ENCODE measurements at places on chromosomes 11 and 22.

GRCh38 chr11:26599425-26599824, 27.4 kb upstream of the MUC15 start:
- no peak for DNase-seq

GRCh38 chr11:33940538-33940815, 48.6 kb upstream of the LMO2 start:
- no peak for DNase-seq

DNA sequence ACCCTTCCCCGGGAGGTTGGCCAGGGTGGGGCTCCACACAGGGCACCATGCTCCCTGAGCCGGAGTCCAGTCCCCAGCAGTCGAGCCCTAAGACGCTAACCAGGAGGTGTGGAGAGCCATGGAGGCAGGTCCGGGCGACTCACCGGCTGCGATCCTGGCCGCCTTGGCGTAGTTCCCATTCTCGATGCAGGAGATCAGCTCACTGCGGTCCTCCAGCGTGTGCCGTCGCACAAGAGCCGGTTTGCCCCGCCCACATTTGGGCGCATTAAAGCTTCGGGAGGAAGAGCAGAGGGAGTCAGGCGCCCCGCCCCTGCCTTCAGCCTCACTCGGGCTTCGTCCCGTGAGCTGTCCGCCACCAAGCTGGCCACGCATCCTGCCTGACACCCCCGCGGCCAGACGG, 50.8 kb downstream of the BRD1 start:
- no peak for DNase-seq

- no peak for DNase-seq
These were observed 17.6 kb downstream of the PATZ1 start for GRCh38 chr22:31328544-31328960.

DNA sequence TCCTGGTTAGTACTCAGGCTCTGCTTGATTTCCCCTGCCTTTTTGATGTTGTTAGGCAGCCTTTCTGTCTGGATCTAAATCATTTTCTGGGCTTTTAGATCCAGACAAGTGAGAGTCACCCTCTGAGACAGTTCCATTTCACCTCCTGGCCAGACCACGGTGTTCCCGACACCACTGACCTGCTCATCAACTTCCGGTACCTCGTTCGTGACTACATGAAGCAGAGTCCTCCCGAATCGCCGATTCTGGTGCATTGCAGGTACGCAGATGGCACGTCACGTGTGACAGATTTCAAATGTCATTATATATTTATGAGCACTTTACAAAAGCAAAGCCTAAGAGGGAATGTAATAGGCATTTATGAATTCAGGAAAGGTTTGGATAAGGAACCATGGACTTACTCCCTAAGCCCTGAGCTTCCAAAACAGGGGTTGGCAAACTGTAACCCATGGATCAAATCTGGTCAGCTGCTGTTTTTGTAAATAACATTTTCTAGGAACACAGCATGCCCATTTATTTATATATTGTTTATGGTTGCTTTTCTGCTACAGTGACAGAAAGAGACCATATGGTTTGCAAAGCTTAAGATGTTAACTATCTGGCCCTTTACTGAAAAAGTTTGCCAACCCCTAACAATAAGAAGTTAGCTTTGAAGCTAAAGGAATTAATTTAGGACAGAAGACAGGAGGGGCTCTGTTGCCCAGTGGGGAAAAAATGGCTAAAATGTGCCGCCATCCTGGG, 53.1 kb upstream of the OR4B1 start:
- no peak for DNase-seq

DNA sequence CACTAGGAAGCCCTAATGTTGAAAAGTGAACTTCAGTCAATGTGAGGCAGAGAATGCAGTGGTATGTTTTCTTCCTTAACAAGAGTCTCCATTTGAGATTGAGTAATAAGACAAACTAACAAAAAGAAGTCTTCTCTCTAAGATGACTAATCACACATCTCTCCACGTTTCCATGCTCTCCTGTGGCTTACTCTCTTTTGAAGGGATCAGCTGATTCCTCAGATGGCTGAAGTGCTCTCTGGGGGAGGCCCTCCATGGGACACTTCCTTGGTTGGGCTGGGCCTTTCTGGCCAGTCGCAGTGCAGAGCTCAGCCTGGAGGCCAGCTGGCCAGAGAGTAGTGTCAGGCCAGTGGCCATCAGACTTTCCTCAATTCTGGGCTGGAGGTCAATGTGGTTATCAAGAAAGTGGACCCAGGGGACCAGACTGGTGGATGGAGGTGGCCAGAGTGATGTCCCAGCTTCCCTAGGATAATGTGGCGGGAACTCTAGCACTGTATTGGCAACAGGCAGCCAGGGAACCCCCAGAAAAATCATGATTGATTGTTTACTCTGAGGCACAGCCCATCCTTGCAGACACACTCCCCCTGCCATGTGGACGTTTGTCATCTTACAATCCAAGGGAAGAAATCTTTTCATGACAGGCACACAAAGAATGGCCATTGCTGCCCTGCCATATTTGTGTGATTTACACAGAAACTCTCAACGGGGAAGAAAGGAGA, 14.5 kb downstream of the CSRP3 start:
- no peak for DNase-seq

DNA sequence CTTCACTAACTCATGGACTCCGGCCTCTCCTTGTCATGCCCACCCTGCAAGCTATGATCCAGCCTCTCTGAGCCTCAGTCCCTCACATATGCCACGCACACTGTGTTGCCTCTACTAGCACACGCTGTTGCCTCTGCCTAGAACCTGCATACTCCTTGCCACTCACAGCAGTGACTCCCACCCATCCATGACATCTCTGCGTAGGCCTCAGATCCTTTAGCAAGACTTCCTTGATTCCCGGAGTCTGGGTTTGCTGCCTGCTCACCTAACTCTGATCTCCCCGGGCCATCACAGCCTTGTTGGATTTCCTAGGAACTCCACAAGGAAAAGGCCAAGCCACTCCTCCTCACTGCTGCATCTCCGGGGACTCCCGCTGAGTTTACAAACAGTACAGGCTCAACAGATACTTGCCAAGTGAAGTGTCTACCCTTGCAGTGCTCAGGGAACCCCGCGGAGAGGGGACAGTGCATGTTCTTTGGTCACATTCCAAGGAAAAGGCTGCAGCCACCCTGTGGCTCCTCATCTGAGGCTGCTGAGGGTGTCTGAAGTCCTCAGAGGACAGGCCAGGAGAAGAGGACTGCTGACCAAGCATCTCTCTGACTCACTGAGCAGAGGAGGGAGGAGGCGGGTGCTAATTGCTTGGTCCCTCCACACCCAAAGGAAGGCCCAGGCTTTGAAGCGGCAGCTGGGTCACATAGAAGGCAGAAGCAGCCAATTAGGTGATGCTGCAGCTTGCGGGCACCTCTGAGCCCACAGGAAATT, 42.4 kb upstream of the NAV2 start:
- DNase-seq: no peak

- DNase-seq: peak; percentile 67
These were observed 28.2 kb downstream of the KCTD17 start for GRCh38 chr22:37079668-37080171.

DNA sequence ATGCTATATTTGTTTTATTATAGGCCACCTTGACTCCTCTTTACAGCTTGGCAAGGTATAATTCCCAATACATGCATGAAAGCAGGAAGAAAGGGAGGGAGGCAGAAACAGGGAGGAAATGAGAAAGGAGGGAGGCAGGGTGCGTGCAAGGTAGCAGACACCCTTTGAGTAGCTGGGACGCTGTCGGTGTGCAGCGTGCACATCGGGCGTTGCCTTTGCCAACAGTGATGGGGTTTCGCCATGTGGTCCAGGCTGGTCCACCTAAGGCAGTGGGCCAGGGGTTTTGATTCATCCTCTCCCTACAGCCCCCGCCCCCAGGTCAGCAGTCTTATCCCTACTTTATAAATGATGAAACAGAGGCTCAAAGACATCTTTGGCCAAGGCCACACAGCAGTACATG, 25.0 kb upstream of the PHF21B start:
- no peak for DNase-seq

GRCh38 chr11:91527380-91528030, 697.1 kb upstream of the FAT3 start:
- no peak for DNase-seq

- DNase-seq: no peak
These were observed 77.3 kb upstream of the ARFGAP3 start for GRCh38 chr22:42934338-42934737.

GRCh38 chr11:105767931-105768330, 158.1 kb downstream of the GRIA4 start:
- DNase-seq: no peak

GRCh38 chr11:45904309-45904915, 2.7 kb downstream of the FREY1 start:
- DNase-seq: no peak

- no peak for DNase-seq
These were observed 1.8 kb downstream of the OR51G1 start for GRCh38 chr11:4922304-4922703.

DNA sequence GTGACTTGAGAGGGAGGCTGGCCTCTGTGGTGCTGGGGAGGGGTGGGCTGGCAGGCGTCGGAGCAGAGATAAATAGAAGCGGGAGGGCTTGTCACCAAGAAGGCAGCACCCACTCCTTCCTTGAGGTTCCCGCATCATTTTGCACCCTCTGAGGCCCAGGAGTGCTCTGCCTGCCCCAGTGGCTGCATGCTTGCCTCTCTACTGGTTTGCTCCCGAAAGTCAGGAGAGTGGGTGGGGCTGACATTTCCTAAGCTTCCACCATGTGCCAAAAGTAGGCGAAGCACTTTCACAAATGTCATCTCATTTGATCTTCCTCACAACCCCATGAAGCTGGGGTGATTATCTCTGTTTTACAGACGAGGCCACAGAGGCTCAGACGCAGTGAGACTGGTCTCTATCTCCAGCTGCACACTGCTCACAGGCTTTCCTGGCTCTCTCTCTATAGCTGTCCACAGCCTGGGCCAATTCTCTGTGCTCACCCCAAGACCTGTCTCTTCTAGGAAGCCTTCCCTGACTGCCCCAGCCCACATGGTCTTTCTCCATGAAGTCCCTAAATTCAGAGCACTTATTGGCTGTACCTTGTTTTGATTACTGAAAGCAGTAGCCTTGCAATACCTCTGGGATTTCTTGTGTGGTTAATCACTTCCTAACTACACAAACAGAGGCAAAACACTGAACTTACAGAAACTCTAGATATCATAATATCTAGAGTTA, 2.6 kb upstream of the UCP3 start:
- no peak for DNase-seq

DNA sequence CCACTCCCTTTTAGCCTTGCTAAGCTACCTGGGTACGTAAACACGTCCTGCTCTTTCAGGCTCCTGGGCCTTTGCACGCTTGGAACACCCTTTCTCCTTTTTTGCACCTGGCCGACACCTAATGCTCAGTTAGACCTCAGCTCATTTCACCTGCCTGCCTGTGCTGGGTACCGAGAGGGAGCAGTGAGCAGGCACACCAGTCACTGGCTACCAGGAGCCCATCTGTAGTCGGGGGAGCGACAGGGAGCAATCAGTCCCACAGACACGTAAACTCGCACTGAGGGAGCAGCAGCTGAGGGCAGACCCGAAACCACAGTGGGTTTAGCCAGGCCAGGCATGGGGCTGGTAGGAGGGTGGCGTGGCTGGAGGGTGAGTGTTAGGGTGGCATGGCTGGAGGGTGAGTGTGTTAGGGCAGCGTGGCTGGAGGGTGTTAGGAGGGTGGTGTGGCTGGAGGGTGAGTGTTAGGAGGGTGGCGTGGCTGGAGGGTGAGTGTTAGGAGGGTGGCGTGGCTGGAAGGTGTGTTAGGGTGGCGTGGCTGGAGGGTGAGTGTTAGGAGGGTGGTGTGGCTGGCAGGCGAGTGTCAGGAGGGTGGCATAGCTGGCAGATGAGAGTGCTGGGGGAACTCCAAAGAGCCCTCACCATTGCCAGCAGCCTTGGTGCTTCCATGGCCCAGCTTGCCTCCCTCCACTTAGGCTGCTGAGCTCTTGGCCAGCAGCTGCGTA, 6.4 kb upstream of the GTSE1 start:
- DNase-seq: no peak

DNA sequence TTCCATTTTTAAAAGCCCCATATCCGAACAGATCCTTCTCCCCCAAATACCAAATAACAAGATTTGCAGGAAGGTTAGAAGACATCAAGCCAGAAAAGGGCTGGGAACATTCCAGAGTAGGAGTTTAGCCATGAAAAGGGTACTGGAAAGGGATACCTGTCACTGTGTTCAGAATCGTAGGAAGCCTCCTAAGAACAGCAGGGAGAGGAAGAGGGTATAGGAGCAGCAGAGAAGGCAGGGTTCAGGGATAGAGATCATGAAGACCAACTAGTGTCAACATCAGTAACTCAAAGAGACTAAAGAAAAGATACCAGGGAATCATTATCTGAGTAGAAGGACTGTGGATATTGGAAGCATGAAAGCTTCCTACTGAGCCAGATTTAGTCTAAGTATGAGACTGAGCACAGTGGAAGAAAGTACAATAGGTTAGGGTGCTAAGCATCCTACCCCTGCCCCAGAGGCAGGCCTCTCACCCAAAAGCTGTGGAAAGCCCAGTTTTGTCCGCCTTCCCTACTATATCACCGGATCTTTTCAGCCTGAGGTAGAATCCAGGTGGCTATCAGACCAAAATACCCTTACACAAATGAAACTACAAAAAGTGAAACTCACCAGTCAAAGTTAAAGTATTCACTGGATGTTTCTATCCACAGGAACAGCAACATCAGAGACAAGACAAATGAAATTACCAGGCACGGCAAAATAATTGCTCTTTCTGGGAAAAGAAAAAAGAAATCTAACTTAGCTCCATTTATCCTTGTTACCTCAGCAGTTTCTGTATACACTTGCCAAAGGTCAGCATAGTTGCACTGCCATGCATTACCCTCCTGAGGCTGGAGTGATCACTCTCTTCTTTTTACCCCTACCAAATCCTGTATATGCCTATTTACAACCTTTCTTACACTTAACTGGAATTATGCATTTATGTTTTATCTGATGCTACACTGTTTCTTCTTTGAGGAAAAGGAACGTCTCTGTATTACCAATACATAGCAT, 16.7 kb downstream of the GDPD4 start:
- DNase-seq: no peak

DNA sequence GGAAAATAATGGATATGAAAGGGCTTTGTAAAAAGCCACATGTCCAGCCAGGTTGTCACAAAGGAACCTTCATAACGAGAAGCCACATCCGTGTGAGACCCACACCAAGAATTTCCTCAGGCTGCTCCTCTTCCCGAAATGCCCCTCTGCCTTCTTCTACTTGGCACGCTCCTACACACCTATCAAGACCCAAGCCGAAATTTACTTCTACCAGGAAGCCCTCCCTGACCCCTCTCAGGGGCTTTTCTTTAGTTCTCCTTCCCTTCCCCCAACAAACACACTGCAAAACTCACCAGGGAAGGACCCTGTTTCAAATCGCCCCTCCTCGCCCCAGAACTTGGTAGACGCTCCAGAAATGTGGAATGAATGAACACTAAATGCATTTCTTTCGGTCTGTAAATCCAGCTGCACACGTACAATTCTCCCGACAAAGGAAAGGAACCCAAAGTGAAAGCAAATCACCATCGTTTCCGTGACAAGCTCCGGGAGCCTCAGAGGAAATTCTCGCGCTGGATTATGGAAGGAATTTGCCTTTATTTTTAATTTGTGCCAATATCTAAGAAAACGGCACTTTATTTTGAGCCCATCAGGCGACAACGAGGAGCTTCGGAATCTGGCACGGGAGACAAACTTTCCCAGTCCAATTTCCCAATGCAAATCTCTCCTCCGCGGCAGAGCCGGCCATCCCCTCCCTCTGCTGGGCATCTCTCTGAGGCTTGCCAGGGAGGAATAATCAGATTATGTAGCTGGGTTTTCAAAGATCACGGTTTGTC, 13.2 kb upstream of the SHISAL1 start:
- no peak for DNase-seq

GRCh38 chr11:78363024-78363619, 54.5 kb downstream of the GAB2 start:
- DNase-seq: no peak
